ENCODE measurements at places on chromosomes 1 and 21.
A peak's percentile ranks its signal among the peaks of the same experiment; 100 is the strongest.

DNA sequence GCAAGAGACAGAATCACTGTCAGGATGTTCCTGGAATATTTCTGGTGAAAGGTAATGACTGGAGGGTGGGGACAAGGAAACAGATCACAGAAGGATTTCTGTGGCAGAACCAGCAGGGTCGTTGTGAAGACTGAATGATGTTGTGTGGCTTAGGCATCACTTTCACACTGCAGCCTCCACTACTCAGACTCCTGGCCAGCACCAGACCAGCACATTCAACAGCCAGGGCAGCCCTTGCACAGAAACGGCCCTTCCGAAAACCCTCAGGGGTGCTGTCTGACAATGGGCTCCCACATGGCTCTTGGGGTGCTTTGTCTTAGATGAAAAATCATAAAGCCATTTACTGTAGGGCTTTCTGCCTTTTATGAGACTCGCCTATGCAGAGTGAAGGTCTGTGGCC is 3.8 kb upstream of the RAB7B start:
- no peak for DNase-seq

DNA sequence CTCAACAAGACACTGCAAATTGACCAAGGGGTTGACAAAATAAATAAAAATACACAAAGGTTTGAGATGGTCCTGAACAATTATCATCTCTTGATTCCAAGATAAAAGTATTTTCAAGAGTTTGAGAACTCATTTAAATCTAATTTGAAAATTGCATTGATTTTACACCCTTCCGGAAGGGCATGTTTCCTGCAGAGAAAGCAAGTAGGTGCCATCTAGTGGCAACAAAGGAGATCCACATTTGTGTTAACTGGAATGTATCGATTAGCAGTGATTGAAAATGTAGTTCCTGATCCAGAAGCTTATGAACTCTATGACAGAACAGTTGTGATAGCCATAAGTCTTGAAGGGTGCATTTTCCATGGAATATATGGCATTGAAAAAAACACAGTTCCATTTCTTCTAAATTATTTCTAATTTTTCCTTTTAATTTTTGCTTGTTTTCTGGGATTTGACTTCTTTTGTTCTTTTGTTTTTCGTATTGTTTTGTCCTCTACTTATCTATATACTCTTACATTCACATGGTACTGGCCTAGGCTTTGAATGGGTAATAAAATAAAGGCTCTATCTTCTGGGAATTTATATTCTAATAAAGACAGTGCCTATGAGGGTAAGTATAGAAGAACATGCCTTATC is 143.7 kb downstream of the DNM3 start:
- DNase-seq, result peak; percentile 58

- DNase-seq, result no peak
These were observed 228.4 kb upstream of the NR5A2 start for GRCh38 chr1:199799116-199799515.

GRCh38 chr1:154304664-154305337 is 16.1 kb upstream of the AQP10 start:
- DNase-seq, result peak; percentile 57

- peak; percentile 33 for DNase-seq
These were observed 87.9 kb downstream of the MATN1 start for GRCh38 chr1:30635391-30635975.

DNA sequence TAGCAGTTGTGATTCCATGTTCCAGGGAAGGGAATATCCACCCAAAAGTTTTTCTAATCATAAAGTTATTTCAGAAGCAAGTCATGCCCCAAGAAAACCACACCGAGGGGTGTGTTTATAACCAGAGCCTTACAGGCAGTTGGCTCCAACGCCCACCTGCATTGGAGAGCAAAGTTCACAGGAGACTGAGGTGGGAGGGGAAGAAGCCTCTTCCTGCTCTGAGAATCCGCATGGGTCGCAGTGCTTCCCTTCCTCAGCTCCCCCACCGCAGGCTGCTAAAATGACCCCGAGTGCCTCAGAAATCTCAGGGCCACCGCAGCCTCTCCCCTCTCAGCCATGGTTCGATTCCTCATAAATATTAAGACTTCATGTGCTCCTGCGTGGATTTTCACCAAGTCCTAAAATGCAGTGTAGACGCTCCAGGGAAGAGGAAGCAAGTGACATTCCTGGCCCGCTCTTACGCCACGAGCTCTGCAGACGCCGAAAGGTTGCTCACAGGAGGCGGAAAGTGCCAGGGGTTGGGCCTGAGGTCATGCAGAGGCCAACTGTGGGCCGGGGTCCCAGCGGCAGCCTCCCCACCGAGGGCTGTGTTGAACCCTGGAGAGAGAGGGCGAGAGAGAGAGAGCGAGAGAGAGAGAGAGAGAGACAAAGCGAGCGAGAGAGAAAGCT is 13.4 kb upstream of the SPSB1 start:
- DNase-seq, result peak; percentile 66

- DNase-seq, result no peak
These were observed 77.7 kb upstream of the DIRAS3 start for GRCh38 chr1:68128157-68128556.

- no peak for DNase-seq
These were observed 82.6 kb downstream of the EVA1C start for GRCh38 chr21:32494934-32495709.

- DNase-seq, result no peak
These were observed 122.9 kb downstream of the MAST2 start for GRCh38 chr1:45926330-45926729.

DNA sequence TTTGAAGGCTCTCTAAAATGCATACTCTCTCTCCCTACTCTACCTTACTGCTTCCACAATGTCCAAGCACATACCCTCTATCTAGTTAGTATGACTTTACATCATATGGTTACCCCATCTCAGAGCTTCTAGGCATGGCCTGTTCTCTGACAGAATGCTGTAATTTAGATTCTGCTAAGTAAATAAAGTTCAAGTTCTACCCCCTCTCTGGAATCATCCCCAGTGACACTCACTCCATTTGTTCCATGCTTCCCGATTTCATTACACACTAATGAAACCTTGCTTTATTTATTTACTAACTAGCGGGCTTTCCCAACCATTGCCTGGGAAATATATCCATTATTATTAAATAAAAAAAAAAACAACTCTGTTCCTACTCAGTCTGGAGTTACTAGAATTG is 7.3 kb downstream of the CRYZL1 start:
- no peak for DNase-seq

- peak; percentile 64 for DNase-seq
These were observed 2.8 kb upstream of the S100B start for GRCh38 chr21:46607636-46608035.

DNA sequence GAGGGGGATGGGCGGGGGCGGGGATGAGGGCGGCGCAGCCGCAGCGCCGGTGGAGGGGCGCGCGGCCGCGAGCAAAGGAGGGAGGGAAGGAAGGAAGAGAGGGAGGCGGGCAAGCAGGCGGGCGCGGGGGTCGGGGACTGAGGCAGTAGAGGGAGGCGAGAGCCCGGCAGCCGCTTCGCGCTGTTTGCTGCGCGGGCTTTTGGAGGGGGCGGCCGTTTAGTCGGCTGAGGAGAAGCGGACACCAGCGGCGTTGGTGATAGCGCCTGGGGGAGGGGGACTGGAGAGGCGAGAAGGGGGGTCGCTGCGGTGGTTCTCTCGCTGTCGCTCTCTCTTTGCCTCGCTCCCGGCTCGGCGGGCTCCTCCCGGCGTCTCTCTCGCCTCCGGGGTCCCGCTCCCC is at the start of gene HS2ST1:
Gene HS2ST1, plus strand, starts transcription at position 35 of the 397 bp plus-strand sequence.
- DNase-seq, result no peak

DNA sequence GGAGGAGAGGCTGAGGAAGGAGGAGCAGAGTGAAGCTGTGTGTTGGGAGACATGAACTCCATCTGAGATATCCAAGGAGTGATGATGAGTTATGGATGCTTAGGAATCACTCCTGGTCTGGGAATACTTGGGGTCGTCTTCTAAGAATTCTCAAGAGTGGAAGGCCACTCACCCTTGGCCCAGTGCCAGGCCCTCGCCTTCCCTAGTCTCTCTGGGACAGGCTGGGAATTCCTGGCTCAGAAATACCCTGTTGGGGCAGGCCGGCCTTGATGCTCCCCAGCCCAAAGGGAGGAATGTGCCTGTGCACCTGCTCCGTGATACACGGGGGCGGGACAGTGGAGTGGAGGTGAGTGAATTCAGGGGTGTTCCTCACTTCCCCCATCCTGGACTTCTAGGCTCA is 12.6 kb upstream of the LMNA start:
- no peak for DNase-seq

GRCh38 chr21:38839328-38840286 is 33.9 kb downstream of the ETS2 start:
- DNase-seq, result peak; percentile 89

DNA sequence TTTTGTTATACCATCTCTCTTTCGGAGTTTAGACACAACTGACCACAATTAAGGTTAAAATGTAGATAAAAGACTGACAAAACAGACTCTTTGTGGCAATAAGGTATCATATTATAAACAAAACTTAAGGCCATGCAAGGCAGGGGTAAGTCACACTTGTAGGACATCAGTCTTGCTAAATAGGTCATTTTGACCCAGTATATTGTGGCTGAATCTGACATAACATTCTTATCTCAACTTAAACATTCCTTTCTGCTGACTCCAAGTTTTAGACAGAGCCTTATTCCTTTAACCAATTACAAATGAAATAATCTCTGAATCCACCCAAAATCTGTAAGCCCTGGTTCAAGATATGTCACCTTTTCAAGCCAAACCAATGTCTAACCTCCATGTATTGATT is 733.4 kb upstream of the B3GALT2 start:
- DNase-seq, result no peak

GRCh38 chr1:30682396-30683275 is 40.7 kb downstream of the MATN1 start:
- no peak for DNase-seq

DNA sequence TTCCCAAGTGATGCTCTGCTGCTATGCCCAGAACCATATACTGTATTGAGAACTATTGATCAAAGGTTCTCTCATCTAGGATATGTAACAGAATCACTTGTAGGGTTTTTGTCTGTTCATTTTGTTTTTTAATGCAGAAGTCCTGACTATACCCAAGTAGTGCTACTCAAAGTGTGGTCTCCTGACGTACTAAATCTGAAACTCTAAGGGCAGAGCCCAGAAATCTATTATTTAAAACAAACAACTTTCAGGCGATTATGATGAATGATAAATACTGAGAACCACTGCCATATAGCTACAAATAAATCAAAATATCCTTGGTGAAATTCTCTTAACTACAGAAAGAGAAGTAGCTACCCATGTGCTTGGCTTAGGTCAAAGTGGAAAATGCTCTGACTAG is 10.1 kb downstream of the ZZZ3 start:
- no peak for DNase-seq

Data from suppressor macrophage treated with lipopolysaccharide for 1 hour (primary cell).